Vein endothelial cell (primary cell): ENCODE measurements at places on chromosomes 12 and 14. TPM values are rescaled to one million over a fixed set of nuclear protein-coding genes. Genes with fewer than 3 reads are reported as not detected.

Gene ASIC1
- total RNA-seq: under 0.01 TPM in 1 of 2 replicates, not detected in the other

Gene TGFB3
- 2.8 and 3.6 TPM in 2 replicates for total RNA-seq

Gene PLEKHH1
- 0.10 and 0.33 TPM in 2 replicates for total RNA-seq

Gene CLEC1A
- 13.4 and 38.3 TPM in 2 replicates for total RNA-seq

Gene SP1
- 44.6 and 48.7 TPM in 2 replicates for total RNA-seq

Gene CLEC2B
- total RNA-seq: 10.5 and 20.3 TPM in 2 replicates

Gene TSHR
- not detected in 2 replicates for total RNA-seq

Gene PTPRR
- total RNA-seq: 0.38 and 0.65 TPM in 2 replicates

Gene GYS2
- total RNA-seq: not detected in 2 replicates

Gene SYNE3
- total RNA-seq: 12.7 and 16.7 TPM in 2 replicates

Gene NYNRIN
- total RNA-seq: 14.6 and 28.7 TPM in 2 replicates

Gene ADAM20
- total RNA-seq: 0.65 and 0.67 TPM in 2 replicates

Gene NKX2-8
- not detected in 2 replicates for total RNA-seq

Gene MSI1
- not detected in 2 replicates for total RNA-seq

Gene NPC2
- total RNA-seq: 207 and 218 TPM in 2 replicates

Gene DNAI7
- total RNA-seq: not detected in 2 replicates

Gene CD27
- total RNA-seq: not detected in 2 replicates

Gene HOXC10
- total RNA-seq: not detected in 2 replicates

Gene CPNE6
- total RNA-seq: not detected in 2 replicates

Gene ADAMTS20
- total RNA-seq: not detected in 2 replicates

Gene NFE2
- total RNA-seq: not detected in 2 replicates

Gene IL23A
- total RNA-seq: 0.76 TPM in 1 of 2 replicates, not detected in the other

Gene RNASE2
- total RNA-seq: not detected in 2 replicates

Gene HRK
- total RNA-seq: not detected in 2 replicates

Gene TEDC1
- total RNA-seq: 11.1 and 15.9 TPM in 2 replicates

Gene TIMM9
- 28.4 and 30.9 TPM in 2 replicates for total RNA-seq

Gene CNTN1
- total RNA-seq: under 0.01 TPM in 1 of 2 replicates, not detected in the other

Gene SLC6A13
- total RNA-seq: 0.10 TPM in 1 of 2 replicates, not detected in the other

Gene PZP
- total RNA-seq: 0.98 and 1.1 TPM in 2 replicates

Gene CLEC4C
- not detected in 2 replicates for total RNA-seq

Gene CLEC12A
- not detected in 2 replicates for total RNA-seq

Gene PDE3A
- total RNA-seq: 17.1 and 25.2 TPM in 2 replicates

Gene GARIN6
- not detected in 2 replicates for total RNA-seq

Gene EID3
- total RNA-seq: 6.5 and 11.4 TPM in 2 replicates

Gene MTA1
- total RNA-seq: 78.7 and 121 TPM in 2 replicates

Gene AP4S1
- total RNA-seq: 2.9 and 8.3 TPM in 2 replicates

Gene TBC1D30
- total RNA-seq: 14.0 and 20.1 TPM in 2 replicates

Gene LGMN
- total RNA-seq: 60.1 and 67.0 TPM in 2 replicates

Gene OTOGL
- 0.98 and 1.5 TPM in 2 replicates for total RNA-seq

Gene NINJ2
- 0.38 and 1.6 TPM in 2 replicates for total RNA-seq
